ENCODE measurements at places on chromosomes 1 and 21.

- no peak for DNase-seq
Observed at GRCh38 chr1:162421258-162422164, 9.6 kb upstream of the SH2D1B start.

- DNase-seq, result no peak
Observed at GRCh38 chr1:73998348-73998959, 199.5 kb downstream of the LRRIQ3 start.

DNA sequence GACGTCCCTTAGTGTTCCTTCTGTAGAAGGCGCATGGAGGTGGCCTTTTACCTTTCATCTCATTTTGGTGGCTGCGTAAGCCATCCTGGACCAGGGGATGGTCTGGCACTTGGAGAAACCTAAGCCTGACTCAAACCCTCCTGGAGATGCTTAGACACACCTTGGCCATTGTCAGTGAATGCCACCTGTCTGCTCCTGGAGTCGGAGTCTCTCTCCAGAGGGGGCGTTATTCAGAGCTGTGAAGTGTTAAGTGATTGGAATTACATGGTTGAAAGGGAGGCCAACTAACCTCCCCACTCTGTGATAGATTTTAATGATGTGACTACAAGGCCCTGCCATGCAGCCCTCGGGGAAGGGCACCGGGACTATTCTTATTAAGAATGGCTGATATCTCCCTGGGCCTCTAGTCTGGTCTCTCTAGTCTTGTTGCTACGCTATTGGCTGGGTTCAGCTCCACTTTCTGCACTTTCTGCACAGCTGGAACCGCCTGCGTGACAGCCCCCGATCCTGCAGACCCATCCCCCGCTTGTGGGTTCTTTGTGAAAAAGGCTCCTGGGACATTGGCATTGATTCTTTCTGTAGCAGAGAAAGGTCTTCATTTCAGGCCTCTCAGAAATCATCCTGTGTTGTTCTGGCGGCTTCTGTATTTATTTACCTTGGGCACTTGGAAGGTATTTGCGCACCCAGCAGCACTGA lies 4.2 kb downstream of the RASSF5 start:
- DNase-seq, result no peak

DNA sequence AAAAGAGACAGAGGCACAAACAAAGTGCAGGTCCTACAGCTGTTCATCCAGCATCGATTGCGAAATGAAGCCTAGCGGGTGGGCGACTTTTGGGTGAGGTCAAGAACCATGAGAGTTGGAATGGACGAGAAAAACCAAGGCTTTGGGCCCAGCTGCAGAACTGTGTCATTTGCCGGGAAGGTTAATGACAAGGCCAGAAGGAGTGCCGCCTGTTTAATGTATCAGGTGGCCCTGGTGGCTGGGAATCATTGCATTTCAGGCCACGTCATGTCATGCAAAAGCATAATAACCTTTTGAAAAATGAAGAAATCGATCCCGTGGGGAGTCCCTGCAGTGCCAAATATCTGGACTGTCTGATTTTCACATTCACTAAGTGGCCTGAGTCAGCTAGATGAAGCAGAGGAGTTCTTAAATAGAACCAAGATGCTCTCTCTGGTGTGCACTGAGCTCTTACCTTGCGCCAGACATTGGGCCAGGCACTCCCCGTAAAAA lies 8.1 kb upstream of the RCC2 start:
- no peak for DNase-seq

- DNase-seq, result no peak
Observed at GRCh38 chr1:156516821-156517220, 16.2 kb upstream of the MEF2D start.

DNA sequence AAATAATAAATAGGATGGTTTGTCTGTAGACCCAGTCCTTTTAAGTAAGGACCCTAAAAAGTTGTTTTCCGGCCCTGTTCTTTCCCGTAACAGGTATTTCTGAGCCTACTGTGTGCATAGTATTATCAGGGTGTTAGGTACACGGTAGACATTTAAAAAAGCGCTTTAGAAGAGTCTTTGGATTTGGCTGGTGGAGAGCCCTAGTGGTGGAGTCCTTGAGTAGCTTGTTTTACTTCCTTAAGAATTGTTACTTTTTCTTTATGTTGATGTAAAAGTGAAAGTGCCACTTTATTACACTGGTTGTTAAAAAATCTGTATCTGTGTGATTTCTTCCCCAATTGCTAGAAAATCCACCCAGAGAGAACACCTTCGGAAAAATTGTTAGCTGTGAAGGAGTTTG lies 36.8 kb downstream of the SMYD2 start:
- DNase-seq, result no peak

- no peak for DNase-seq
Observed at GRCh38 chr1:92832537-92833114, 786 bp downstream of the RPL5 start.

DNA sequence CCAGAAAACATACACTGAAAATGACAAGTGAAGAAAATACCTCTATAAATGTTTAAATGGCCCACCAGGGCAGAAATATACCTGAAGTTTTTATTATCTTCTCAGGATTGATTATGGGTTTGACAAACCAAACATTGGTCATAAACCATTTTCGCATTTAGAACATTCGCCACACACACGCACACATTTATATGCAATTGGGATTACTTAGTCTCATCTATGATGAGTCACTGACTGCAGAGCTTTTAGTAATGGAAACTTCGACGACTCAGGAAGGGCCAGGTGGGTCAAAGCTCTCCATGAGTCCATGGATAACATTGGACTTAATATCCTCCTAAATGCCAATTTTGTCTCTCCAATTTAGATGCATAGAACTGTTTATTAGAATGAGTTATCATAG lies 16.9 kb downstream of the NRDC start:
- DNase-seq, result no peak

DNA sequence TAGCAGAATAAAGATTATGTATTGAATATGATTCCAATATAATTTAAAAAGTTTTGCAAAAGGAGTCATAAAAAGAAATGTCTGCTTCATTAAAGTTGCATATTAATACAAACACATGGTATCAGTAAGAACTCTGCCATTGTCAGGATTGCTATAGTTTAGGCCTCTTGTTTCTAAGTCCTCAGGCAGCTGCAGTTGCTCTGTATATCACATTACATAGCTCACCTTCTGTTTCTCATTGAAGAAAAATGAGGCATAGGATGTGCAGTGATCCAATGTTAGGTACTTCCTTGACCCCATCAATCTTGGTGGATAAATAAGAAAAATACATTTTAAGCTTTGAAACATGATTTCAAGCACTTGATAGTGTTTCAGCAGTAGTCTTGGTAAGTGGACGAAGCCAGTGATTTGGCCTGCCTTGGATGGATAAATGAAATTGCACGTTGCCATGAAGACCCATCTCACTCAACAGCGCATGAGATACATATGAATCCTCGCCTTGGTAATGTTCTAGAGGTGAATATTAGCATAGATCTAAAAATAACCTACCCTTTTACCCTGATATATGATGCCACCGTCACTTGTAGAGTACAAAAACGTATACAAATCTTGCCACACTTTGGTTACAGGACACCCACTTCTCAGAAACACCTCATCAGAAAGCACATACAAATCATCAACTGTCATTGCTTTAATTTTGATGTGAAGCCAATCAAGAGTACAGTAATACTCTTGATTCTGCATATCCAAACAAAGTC lies 25.3 kb downstream of the ZFYVE9 start:
- no peak for DNase-seq

Measured in left ventricle myocardium inferior (tissue), 1 donor.